ENCODE measurements at places on chromosomes 1 and 21. TPM values are rescaled to one million over a fixed set of nuclear protein-coding genes. Genes with fewer than 3 reads are reported as not detected.

The KIF2C gene
- 27.3 TPM for total RNA-seq

The ERICH3 gene
- not detected for total RNA-seq

The MFAP2 gene
- total RNA-seq, result 18.2 TPM

The NBPF6 gene
- not detected for total RNA-seq

The DAB1 gene
- total RNA-seq, result under 0.01 TPM

The DPH5 gene
- 22.7 TPM for total RNA-seq

The FAM151A gene
- total RNA-seq, result not detected

The PARP1 gene
- 49.8 TPM for total RNA-seq

The ADAMTS4 gene
- 4.2 TPM for total RNA-seq

The HRNR gene
- not detected for total RNA-seq

The PADI4 gene
- not detected for total RNA-seq

The ZNF593OS gene
- total RNA-seq, result 0.19 TPM

The LCE1D gene
- not detected for total RNA-seq

The BRINP3 gene
- not detected for total RNA-seq

The NFASC gene
- 15.7 TPM for total RNA-seq

The RNF186 gene
- total RNA-seq, result not detected

The FCGR3B gene
- total RNA-seq, result 0.26 TPM

The S100A1 gene
- total RNA-seq, result not detected

The FCER1A gene
- not detected for total RNA-seq

The SPRR2B gene
- total RNA-seq, result not detected

The BARHL2 gene
- total RNA-seq, result not detected

The NBPF10 gene
- total RNA-seq, result 4.4 TPM

The C1QC gene
- total RNA-seq, result 0.13 TPM

The DENND2D gene
- total RNA-seq, result 0.40 TPM

The KCNAB2 gene
- total RNA-seq, result 2.4 TPM

The IVL gene
- not detected for total RNA-seq

The KLHDC9 gene
- 3.5 TPM for total RNA-seq

The NUP210L gene
- total RNA-seq, result 0.13 TPM

The DIPK1A gene
- 4.5 TPM for total RNA-seq

The GPR37L1 gene
- not detected for total RNA-seq

The GSTM5 gene
- 2.0 TPM for total RNA-seq

The RGS4 gene
- total RNA-seq, result 628 TPM

The KCNT2 gene
- total RNA-seq, result 4.2 TPM

The TFF2 gene
- not detected for total RNA-seq

The CHIA gene
- not detected for total RNA-seq

The ATP6V1G3 gene
- total RNA-seq, result not detected

The RNU1-1 gene
- 565 TPM for total RNA-seq

The TPTE gene
- not detected for total RNA-seq

The MPL gene
- not detected for total RNA-seq

The SPRR3 gene
- total RNA-seq, result not detected

The GJC2 gene
- total RNA-seq, result 3.2 TPM

The CELA3A gene
- total RNA-seq, result not detected

The LINGO4 gene
- not detected for total RNA-seq

The ERI3 gene
- total RNA-seq, result 39.0 TPM

The CELA2B gene
- total RNA-seq, result not detected

The TSHB gene
- total RNA-seq, result not detected

The NBPF4 gene
- not detected for total RNA-seq

The DNASE2B gene
- not detected for total RNA-seq

The UTP25 gene
- total RNA-seq, result 11.1 TPM

The TFAP2E gene
- not detected for total RNA-seq

The LRRC71 gene
- 0.13 TPM for total RNA-seq

The RHBDL2 gene
- 0.79 TPM for total RNA-seq

The LRRC7 gene
- not detected for total RNA-seq

The TNFAIP8L2 gene
- total RNA-seq, result not detected
